SK-N-SH (cell line): ENCODE measurements at places on chromosomes 13 and 19. TPM values are rescaled to one million over a fixed set of nuclear protein-coding genes. Genes with fewer than 3 reads are reported as not detected.

DNA sequence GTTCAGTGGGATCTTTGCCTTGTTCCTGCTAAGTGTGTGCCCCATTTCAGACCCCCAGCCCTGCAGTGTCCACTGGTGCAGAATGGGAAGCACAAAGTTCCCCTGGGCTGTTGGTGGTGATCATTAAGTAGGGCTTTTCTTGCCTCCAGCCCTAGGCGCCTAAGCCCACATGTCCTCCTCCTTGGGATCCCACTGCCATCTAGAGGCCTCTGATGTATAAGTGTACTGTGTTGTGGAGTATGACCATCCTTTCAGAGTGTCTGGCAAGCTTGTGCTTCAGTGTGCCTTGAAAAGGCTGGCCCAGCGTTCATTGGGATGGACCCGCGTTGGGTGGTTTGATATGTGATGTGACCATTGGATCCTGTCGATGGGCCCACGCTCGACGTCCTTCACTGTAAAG lies 71.2 kb downstream of the WASF3 start:
- H3K27ac ChIP-seq: no peak overlapping the region
- no peaks in the 10 kb centered on the region for H3K4me1 ChIP-seq
- no peak for DNase-seq
- H3K4me3 ChIP-seq: no peak overlapping the region
- no peaks in the 10 kb centered on the region for H3K27me3 ChIP-seq

GRCh38 chr13:95524264-95524901 lies 28.1 kb upstream of the CLDN10 start:
- no peaks in the 10 kb centered on the region for H3K4me1 ChIP-seq
- H3K27me3 ChIP-seq: no peaks in the 10 kb centered on the region
- H3K27ac ChIP-seq: no peak overlapping the region
- DNase-seq: no peak
- H3K36me3 ChIP-seq: no peaks in the 10 kb centered on the region
- H3K4me3 ChIP-seq: no peak overlapping the region

- DNase-seq: no peak
- H3K4me3 ChIP-seq: no peak overlapping the region
- H3K4me1 ChIP-seq: peaks cover 37% of the 10 kb centered on the region
These were observed 158.9 kb downstream of the EFNB2 start for GRCh38 chr13:106376401-106377112.

DNA sequence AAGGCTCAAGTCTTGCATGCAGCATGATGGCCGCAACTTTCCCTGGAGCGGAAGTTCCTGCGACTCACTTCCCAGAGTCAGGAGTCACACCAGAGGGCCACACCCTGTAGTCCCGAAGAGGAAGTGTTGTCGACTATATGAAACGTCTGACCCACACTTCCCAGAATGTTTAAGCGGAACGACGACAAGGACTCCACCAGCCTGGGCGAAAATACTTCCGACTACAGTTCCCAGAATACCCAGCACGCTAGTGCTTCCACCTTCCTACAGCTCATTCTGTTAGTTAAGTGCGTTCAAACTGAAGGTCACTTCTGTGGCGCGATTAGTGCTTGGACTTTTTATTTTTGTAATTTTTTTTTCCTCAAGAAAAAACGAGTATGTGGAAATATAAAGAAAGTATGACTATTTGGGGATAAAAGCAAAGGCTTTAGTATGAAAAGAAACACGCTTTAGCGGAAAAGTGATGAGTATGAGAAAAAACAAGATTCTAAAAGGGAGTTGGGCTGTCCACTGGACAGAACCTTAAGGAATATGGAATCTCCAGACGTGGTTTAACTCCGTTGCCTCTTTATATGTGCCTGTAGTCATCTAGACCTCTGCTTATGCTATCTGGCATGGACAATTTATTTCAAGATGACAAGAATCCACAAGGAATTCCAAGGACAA lies 15.5 kb upstream of the ZNF112 start:
- H3K27ac ChIP-seq: no peak overlapping the region
- H3K4me3 ChIP-seq: no peak overlapping the region
- H3K36me3 ChIP-seq: no peaks in the 10 kb centered on the region
- H3K27me3 ChIP-seq: no peaks in the 10 kb centered on the region
- no peak for DNase-seq
- no peaks in the 10 kb centered on the region for H3K4me1 ChIP-seq

DNA sequence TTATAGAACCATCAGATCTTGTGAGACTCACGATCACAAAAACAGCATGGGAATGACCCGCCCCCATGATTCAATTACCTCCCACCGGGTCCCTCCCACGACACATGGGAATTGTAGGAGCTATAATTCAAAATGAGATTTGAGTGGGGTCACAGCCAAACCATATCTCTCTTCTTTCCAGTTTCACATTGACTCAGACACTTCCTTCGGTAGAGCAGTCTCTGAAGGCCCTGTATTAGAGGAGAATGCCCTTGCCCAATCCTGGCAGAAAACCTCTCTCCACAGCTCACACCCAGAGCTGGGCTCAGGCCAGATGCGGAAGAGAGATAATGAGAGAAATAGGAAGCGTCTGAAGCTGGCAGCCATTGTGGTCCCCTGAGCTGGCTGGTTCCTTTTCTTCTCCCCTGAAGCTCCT lies 72.4 kb upstream of the CLDN10 start:
- H3K27ac ChIP-seq: no peak overlapping the region
- H3K4me1 ChIP-seq: peaks cover 11% of the 10 kb centered on the region; the same call in 1 of the 2 replicates
- no peak for DNase-seq
- H3K27me3 ChIP-seq: no peaks in the 10 kb centered on the region

GRCh38 chr13:48511621-48512230 lies 21.2 kb downstream of the RCBTB2 start:
- H3K4me3 ChIP-seq: no peak overlapping the region
- H3K36me3 ChIP-seq: peaks cover 5% of the 10 kb centered on the region; the same call in 1 of the 2 replicates
- H3K27me3 ChIP-seq: no peaks in the 10 kb centered on the region
- no peak overlapping the region for H3K27ac ChIP-seq
- H3K4me1 ChIP-seq: no peaks in the 10 kb centered on the region

The LMO7 gene
- polyA plus RNA-seq: 83.6 and 94.9 TPM in 2 replicates

The METTL21C gene
- polyA plus RNA-seq: not detected in 2 replicates

The NOTCH3 gene
- polyA plus RNA-seq: 4.5 and 7.0 TPM in 2 replicates

The NPAS1 gene
- polyA plus RNA-seq: 1.0 and 1.1 TPM in 2 replicates

The C1QTNF9 gene
- not detected in 2 replicates for polyA plus RNA-seq

The RRAS gene
- 113 and 141 TPM in 2 replicates for polyA plus RNA-seq

The NECTIN2 gene
- polyA plus RNA-seq: 96.6 and 121 TPM in 2 replicates

The RNF17 gene
- not detected in 2 replicates for polyA plus RNA-seq

The RFPL4AL1 gene
- polyA plus RNA-seq: not detected in 2 replicates

The CHAF1A gene
- polyA plus RNA-seq: 13.2 and 18.0 TPM in 2 replicates
